ENCODE measurements at places on chromosomes 2 and 18.

DNA sequence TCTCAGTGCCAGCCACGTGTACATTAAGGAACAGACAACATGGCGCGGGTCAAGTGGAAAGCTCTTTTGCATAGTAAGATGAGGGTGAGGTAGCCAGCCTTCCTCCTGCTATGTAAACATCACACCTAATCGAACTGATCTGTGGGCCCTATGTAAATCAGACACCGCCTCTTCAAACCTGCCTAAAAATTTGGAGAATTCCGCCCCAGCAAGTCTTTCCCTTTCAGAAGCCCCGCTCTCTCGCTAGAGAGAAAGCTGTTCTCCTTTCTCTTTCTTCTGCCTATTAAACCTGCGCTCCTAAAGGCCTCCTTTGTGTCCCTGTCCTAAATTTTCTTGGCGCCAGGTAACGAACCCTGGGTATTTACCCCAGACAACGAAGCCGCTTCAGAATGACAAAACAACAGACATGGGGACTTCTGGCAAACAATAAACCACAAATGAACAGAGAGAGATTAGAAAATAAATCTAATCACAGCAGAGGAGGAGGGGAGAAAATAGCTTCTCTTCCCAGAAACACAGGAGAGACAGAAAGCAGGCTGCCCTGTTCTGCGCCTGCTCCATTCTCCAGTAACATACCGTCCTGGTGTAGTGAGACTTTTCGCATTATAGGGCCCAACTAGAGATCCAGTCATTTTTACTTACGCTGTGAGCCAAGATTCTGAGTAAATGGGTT is 31.9 kb upstream of the CYP1B1 start:
- DNase-seq, result no peak

DNA sequence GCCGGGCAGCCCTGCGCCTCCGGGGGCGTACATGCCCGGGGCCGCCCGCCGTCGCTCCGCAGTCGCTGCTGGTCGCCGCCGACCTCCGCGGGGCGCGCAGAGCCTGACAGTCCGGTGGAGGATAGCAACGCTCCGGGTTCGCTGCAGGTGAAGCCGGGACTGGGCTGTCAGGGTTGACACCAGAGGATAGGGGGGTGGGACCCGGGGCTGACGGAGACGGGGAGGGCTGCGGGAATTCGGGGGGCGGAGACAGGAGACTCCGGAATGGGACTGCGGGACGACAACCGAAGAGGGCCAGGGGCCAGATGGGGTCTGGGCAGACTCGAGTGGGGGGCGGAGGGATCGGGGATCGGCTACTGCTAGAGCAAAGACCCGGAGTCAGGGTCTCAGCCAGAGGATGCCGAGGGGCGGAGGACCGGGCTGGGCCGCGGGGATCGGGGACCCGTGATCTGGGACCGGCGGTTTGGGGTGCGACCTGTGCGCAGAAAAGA is 403 bp downstream of the TMEM127 start:
- DNase-seq, result peak; percentile 68

GRCh38 chr2:175101514-175101913 is 66.5 kb downstream of the ATF2 start:
- DNase-seq, result no peak

DNA sequence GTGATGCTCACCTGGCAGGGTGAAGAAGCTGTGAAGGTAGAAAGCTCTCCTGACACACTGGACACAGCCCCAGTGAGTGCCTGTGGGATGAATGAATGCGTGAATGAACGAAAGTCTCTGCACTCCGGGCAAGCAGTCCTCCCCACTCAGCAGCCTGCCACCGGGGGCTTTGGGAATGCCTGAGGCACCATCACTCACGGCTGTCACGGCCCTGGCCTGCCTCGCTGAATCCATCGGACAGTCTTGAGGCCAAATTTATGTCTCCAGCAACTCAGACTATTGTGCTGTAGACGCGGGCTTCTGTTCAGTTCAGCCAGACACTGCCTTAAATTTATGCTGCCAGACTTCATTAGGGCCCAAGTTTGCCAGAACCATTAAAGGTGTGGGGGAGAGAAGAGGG is 62.9 kb upstream of the TEX51 start:
- no peak for DNase-seq

DNA sequence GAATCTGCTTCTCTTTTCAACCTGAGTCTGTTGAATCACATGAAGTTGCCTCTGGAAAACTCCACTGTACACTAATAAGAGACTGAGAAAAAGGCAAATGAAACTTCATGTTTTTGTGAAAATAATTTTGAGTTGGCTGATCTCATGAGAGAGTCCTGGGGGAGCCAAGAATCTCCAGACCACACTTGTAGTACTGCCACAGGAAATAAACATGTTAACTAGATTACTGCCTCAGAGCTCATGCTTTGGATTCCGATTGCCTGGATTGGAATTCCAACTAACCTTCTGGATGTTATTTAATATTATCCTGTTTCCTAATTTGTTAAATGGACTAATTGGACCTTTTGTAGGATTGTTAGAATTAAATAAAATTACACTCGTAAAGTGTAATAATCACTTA is 25.2 kb downstream of the NUP35 start:
- no peak for DNase-seq

DNA sequence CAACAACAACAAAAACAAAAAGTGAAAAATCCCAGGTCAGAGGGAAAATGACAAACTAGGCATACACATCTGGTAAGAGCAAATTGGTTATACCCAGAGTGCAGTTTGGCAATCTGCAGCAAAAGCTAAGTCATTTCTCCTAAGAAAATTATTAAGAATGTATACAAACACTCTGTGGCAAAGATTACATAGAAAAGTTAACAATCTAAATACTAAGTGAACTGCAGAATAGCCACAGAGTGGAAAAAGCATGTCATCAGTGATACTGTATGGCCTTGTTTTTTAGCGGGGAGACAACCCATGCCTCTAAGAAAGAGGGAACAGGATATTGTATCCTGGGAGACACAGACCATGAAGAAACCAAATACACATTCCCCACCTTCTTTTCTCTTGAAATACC is 136.0 kb upstream of the ITGB6 start:
- no peak for DNase-seq

DNA sequence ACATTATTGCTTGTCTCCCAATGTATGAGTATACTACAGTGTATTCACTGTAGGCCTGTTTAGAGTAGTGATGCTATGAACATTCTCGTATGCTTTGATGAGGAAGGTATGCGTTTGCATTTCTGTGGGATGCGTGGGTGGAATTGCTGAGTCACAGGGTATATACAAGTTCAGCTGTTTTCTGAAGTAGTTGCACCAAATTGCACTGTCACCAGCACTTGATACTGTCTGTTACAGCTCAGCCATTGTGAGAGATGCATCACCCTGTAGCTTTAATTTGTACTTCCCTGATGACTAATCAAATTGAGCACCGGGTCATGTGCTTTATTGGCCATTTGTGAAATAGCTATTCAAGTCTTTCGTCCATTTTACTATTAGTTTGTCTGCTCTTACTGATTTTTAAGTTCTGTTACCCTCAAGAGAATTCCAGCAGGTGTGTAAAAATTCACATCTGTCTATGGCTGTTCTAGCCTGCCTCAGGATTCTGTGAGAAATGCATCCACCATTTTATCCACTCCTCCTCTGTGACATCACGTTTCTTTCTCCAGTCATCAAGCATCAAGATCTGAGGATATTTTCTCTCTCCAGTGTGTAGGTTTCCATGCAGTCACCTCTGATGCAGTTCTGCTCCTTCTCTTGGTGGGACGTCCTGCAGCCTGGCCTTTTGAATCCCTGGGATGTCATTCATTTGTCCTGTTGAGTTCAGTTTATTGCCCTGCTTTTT is 72.5 kb downstream of the DGKD start:
- DNase-seq, result no peak

GRCh38 chr18:45290364-45290763 is 324.9 kb upstream of the SLC14A2 start:
- DNase-seq, result no peak

DNA sequence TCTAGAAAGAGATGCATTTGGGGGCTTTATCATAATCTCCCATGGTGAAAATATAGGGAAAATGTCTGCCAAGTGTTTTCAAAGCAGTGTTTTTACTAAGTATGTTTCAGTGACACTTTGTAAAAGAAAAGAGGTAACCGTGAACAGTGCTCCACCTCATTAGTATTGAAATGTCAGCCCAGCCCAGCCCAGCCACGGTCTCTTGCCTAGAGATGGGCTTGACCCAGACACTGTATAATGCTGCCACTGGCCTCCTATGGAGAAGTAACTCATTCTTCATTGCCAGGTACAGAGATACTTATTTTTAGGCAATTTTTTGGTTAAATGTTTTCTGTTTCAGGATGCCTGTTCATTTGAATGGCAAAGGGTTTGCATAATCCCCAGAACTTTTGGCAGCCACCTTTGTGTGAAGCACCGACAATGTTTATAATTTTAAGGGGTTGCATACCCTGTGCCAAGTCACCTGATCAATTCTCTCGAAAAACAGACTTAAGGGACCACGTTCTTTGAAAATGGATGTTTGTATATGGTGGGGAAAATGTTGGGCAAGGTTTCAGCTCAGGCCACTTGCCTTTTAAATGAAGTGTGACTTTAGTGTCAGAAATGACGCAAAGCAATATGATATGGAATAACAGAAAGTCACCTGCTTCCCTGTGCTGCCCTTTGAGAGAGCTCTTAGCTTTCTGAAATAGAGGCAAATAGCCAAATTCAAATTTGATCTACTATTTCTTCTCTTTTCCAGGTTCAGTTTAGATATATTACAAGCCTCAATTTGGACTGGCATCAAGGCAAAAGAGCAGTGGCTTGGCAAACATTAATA is 314.5 kb upstream of the RGPD4 start:
- no peak for DNase-seq

DNA sequence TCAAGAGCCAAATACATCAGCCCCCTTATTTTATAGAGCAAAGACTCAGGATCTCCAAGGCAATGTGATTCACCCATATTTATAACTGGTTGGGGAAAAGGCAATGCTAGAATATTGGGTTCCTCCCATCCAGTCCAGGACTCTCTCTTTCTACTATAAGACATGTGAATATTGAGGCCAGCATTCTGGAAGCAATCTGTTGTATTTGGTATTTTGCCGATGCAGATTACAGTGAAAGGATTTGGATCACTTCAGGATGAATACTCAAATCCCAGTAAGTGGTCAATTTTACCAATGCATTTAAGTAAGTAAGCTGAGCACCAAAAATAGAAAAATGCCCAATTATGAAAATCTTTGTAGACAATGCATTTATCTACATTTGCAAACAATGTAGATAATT is 1834.7 kb upstream of the PIK3C3 start:
- no peak for DNase-seq

DNA sequence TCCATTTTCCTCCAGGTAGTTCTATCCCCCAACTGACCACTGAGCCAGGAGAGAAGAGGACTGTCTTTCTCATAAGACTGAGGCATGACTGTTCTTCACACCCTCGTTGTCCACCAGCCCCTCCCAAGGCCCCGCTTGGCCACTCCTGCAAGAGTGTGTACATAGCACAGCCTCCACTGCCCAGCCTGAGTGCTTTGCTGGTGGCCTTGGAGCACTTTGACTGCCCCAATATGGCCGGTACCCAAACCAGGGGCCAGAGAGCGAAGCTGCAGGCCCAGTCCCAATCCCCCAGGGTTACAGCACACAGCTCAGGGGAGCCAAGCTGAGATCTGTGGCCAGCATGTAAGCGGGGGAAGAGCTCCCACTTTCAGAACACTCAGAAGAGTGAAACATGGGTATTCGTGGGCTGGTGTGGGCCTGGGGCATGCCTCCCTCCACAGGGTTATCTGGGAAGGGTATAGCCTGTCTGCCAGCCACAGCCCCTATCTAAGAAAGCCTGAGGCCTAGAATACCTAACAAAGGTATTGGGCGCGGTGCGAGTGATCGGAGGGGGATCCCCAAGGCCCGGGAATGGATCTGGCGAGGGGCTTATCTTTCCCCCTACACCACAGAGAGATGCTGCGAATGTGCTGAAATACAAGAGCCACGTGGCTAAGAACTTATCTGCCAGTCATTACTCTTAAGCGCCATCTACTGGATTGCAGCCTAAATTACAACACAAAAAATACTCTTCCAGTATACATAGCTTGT is 163.8 kb downstream of the WDPCP start:
- peak; percentile 28 for DNase-seq

- DNase-seq, result peak; percentile 68
Measured at GRCh38 chr18:2932247-2933181, 80.4 kb downstream of the LPIN2 start.

GRCh38 chr2:235135990-235136561 is 184.3 kb downstream of the SH3BP4 start:
- peak; percentile 79 for DNase-seq

DNA sequence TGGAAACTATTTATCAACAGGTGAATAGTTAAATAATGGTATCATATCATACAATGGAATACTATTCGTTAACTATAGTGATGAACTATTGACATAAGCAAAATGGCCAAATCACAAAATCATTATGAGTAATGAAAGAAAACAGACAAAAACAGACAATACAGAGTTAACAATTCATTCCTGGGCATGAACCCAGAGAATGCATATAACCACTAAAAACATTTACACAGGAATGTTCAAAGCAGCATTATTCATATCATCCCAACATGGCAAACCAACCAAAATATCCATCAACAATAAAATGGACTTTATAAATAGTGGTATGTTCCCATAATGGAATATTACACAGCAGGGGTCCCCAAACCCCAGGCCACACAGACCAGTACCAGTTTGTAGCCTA is 131.2 kb upstream of the CYP1B1 start:
- DNase-seq, result no peak

GRCh38 chr2:32756074-32756727 is 128.4 kb downstream of the TTC27 start:
- no peak for DNase-seq

- peak; percentile 82 for DNase-seq
Measured at GRCh38 chr2:130756053-130756873, 923 bp downstream of the AMER3 start.

- DNase-seq, result no peak
Measured at GRCh38 chr2:31813016-31813415, 197.8 kb downstream of the MEMO1 start.

GRCh38 chr2:54471221-54471711 is 15.1 kb downstream of the SPTBN1 start:
- DNase-seq, result no peak

GRCh38 chr2:197258580-197258979 is 52.0 kb downstream of the ANKRD44 start:
- DNase-seq, result no peak

- DNase-seq, result no peak
Measured at GRCh38 chr2:158042245-158042644, 59.4 kb upstream of the UPP2 start.
